ENCODE measurements at places on chromosomes 2 and 18.

GRCh38 chr2:71830497-71831192, 317.0 kb downstream of the CYP26B1 start:
- no peak for DNase-seq

GRCh38 chr2:44706681-44707553, 234.6 kb upstream of the SIX3 start:
- DNase-seq: no peak

DNA sequence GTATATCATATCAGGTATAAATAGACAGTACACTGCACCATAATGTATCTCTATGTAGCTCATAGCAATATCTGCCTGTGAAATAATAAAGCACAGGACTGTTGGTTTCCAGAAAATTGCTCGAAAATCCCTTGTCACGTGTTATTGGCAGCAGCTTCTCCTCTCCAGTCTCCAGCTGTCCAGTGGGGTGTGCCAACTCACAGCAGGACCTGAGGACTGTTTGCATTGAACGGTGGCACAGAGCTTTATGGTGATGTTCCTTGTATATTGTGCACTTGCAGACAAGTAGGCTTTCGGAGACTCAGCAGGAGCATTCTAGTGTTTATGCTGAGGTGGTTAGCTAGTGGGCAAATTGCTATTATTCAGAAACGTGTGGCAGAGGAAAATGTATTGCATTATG, 182.2 kb upstream of the ATP5MC3 start:
- no peak for DNase-seq

DNA sequence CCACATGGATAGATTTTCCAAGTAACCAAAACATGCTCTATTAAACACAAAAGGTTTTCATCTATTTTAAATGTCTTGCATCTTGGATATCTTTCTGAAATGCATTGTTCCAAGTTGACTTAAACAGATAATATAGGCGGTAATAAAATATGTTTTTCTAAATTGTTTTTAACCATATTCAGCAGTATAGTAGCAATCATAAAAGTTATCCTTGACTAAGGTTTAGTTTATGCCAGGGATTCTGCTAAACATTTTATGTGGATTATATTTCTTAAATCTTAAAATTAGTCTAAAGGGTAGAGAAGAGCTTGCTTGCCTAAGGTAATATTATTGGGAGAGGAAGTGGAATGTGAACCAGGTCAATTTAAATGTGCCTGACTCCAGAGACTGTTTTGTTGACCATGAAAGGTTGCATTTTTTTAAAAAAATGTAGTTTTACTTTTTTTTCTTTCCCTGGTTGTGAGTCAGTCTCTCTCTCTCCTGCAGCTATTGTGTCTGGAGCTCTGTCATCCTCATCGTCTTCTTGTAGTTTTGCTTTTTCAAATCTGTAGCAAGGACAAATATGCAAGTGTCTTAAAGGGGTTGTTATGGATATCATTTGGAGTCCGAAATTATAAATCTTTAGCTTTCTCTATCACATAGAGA, 309.1 kb upstream of the COL3A1 start:
- no peak for DNase-seq

DNA sequence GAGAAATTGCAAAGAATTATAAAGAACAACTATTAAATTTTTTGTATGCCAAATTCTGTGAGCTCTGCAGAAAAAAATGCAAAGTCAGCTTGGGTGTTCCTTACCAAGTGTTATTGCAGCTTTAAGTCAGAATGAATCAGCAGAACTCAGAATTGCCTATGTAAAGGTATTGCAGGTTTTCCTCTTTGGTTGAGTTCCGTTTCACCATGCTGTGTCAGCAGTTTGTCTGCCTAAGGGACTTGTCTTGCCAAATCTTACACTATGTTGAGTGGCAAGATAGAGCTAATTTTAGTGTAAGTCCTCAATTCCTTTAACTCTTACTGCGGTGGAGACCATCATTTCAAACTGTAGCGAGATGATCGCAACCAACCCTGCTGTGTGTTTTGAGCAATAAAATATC, 38.8 kb downstream of the ADAM23 start:
- no peak for DNase-seq

DNA sequence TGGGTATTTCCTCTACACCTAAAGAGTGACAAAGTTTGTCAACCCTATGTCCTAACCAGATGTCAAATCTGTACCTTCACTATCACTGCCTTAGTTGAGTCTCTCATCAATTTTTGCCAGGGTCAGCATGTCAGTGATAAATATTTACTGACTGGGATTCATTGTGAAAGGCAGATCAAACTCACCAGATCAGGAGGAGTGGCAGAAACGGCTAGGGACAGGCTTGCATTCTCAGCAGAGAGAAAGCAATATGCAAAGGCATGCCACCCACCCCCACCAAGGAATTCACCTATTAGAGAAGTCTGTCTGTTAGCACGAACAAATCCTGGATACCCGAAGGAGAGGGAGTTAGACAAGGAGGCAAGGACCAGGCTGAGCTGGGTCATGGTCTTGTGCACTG, 62.6 kb downstream of the PTPN2 start:
- DNase-seq: no peak

DNA sequence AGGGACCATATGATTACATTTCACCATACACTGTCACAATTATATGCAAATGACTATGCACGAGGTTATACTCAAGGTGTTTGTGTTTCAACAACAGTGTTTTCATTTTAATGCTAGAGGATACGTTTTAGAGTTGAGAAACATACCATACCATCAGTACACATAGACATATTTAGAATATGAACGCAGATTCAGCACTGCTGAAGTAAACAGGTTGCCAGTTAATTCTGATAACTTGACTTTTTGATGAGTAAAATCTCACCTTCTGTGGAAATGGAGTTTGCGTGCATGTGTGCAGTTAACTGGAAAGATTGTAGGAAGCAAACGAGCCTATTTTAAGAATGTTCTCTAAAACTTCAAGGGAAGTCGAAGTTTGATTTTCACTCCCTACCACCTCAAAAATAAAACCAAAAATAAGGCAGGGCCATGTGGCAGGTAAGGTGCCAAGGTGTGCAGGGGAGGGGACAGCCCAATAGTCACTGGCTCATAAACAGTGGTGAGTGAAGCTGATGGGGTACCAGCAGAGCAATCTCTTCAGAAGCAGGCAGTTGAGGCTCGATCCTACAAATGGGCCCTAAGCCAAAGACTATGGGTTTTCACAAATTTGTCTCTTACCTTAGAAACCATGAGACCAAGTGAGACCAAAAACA, 213.1 kb downstream of the IKZF2 start:
- DNase-seq: no peak

DNA sequence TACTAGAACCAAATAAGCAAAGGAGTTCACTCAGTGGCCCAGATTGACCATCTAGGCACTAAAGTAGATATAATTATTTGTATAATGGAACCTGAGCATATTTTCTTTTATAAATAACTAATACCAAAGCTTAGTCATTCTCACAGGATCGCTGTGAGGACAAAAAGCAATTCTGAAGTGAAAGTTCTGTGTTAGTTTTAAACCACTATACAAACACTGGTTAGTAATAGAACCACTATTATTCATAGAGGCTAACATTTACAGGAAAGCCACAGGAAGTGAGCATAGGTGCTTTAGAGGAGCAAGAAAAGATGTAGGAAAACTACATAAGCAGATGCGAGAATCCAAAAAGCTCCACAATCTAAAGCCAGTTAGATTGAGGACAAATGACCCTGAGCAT, 364.7 kb downstream of the XIRP2 start:
- no peak for DNase-seq

- DNase-seq: no peak
These were observed 119.2 kb upstream of the TMEM18 start for GRCh38 chr2:796141-796985.

DNA sequence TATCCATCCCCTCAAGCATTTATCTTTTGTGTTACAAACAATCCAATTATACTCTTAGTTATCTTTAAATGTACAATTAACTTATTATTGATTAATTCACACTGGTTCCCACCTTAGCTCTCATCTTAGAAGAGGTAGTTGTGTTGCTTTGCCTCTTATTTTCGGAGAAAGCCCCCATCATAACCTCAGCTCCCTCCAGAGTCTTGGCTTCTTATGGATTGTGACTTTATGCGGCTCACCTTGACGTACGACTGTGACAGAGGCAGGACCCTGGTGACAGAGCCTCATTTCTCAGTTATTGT, 132.9 kb downstream of the SPTBN1 start:
- no peak for DNase-seq

DNA sequence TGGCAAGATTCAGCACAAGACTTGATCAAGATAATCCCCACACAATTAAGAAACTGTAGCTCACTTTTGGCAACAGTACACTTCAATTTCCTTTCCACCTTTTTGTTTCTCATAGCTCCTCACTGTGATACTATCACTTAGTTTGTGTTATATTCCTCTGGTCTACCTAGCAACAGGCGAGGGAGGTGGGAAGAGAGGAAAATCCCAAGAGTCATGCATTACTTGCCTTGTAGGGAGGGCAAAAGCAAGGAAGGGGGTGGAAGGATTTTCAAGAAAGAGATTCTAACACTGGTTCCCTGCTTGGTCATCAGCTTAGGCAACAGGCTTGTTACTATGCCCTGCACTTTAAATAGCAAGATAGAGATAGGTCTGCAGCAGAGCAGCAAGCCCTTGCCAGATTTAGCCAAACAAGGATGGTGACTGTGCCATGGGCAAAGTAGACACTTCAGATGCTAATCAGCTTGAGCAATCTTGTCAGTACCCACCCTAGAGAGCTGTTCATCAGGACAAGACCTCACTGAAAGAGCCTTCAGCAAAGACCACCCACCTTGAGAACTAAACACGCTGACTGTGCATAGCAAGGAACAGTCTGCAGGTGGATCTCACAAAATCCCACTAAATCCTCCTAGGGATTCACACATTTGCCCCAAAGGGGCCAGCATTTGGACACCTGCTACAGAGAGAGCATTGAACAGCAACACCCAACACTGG, 134.6 kb downstream of the MBD2 start:
- DNase-seq: no peak

GRCh38 chr18:3147935-3148554, 71.7 kb downstream of the MYOM1 start:
- DNase-seq: no peak

- DNase-seq: no peak
These were observed 28.8 kb upstream of the TMEM37 start for GRCh38 chr2:119402645-119403560.

DNA sequence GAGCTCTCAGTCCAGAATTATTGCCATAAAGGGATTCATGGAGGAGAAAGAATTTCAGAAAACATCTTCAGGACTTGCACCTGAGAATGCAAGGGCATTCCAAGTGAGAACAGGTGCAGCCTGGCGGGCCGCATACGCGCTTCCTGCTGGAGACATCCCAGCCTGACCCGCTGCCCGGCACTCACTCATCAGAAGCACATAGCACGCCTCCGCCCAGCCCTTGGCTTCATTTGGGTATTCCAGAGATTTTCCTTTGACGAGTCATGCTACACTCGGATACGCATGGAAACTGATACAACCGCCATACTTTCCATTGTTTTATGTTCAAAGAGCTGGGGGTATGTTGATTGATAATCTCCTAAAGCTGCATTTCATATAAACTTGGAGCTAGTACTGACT, 228.0 kb upstream of the ID2 start:
- DNase-seq: no peak

- DNase-seq: no peak
These were observed 29.2 kb downstream of the CROCC2 start for GRCh38 chr2:240935103-240935876.

GRCh38 chr2:234770031-234770506, 181.7 kb upstream of the SH3BP4 start:
- DNase-seq: no peak

- DNase-seq: no peak
These were observed 1.7 kb downstream of the ECEL1 start for GRCh38 chr2:232485757-232486557.

DNA sequence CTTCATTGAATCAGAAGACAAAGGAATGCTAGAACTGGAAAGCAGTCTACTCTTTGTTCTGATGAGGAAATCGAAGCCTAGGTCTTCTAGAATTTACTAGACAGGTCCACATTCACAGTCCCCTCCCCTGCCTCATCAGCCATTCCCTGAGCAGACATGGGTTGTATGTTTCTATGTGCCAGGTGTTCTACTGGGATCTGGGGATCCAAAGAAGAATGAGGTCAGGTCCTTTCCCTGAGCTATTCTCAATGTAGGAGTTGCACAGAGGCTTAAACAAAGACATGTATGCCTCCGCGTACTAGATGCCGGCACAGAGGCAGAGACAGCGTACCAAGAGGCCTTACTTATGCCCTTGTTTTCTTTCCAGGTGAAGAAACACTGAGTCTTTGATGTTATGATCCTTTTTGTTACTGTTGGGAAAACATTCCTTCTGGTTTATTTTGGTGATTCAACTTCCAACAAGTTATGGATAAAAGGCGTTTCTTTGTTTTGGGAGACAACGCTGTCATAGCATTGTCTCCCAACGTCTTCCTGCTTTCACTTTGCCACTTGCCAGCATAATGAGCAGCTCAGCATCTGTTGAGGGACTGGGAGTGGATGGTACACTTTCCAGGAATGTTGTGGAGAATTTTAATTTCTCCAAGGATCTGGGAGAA, 174.4 kb downstream of the ALPK2 start:
- no peak for DNase-seq

GRCh38 chr2:177692042-177692782, 299.6 kb downstream of the AGPS start:
- no peak for DNase-seq

DNA sequence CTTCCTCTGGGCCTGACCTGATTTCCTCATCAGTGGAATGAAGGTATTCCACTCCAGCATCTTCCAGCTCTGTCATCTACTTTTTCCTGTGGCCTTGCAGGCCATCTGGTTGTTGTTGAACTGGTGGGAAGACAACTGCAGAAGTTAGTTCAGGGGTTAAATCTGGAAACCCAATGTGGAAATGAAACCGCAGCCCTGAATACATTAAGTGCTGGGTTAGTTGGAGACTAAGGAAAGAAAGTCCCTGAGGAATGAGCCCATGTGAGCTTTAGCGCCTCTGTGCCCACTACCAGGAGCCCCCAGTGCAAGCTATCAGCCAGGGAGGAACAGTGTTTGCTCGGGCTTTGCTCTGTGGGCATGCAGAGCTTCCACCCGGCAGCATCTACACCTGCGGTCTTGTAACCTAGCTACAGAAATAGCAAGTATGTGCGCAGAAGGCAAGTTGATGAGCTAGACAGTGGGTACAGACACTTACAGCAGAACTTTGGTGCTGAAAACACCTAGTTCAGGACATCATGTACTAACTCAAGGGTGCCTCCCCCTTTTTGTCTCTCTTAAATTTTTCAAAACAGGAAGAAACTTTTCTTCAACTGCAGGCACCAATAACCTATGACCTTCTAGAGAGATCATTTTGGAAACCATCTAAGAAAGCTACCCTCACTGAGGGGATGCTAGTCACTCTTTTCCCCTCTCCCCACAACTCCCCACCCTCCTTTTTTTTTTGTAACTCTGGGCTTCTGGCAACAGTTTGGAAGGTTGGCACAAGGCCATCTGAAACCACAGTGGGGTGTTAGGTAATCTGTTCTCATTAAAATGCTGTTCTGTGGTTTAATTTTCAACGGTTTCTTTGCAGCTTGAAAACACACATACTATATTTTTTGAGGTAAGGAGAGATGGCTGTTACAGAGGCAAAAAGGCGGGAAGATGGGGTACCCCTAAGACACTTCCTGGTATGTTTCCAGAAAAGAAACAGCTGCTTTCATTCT, 18.3 kb upstream of the CXCR4 start:
- no peak for DNase-seq

- no peak for DNase-seq
These were observed 91.0 kb downstream of the PLB1 start for GRCh38 chr2:28586867-28587266.
